ENCODE measurements at places on chromosomes 5 and 9.

- no peak for DNase-seq
Measured at GRCh38 chr9:135692410-135692809, 6.9 kb downstream of the SOHLH1 start.

DNA sequence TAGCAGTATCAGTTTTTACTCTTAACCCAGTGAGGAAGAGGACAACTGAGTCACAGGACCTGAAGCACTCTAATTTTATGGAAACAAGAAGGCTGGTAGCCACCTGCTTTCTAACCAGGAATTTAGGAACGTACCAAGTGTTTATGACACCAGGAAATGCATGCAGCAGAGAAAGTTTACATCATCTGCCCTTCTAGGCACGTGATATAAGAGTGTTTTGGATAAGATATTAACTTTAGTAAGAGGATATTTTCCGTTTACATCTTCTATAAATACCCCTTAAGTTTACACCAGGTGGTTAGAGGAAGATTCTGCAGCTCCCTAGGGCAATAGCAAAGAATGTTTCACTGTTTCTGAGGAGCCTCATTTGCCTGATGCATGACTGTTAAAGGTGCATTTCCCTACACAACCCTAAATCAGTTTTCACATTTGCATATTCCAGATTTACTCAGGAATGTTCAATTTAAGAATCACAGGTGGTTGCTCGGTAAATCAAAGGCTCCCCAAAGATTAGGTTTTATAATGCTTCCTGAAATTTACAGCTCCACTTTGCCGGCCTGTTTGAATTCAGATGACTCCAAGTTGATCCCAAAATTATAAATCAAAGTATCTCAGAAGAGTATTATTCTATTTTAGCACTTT, 1.8 kb downstream of the TSC1 start:
- DNase-seq = peak; percentile 71

DNA sequence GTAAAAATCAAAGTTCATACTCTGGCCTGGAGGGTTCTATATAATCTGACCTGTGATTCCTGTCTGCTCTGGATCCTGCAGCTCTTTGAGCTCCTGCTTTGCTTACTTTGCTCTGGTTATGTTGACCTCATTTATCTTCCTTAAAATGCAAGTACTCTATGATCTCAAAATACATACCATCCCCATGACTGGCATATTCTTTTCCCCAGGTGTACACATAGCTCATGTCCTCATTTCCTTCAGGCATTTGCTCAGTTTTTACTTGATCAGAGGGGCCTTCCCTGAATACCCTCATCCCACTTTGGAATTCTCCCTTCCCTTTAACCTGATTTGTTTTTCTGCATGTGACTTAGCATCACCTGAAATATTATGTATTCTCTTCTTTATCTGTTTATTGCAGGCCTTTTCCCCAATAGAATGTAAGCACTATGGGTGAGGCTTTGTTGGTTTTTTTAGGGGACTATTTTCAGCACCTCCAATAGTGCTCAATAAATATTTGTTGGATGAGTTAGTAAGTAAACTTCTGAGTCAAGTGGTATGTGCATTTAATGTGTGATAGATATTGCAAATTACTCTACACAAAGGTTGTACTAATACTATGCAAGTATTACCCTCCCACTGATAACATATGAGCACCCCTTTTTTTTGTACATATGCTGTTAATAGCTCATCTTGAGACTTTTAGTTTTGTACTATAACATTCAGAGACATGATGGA, 211.5 kb downstream of the NMUR2 start:
- DNase-seq = no peak

DNA sequence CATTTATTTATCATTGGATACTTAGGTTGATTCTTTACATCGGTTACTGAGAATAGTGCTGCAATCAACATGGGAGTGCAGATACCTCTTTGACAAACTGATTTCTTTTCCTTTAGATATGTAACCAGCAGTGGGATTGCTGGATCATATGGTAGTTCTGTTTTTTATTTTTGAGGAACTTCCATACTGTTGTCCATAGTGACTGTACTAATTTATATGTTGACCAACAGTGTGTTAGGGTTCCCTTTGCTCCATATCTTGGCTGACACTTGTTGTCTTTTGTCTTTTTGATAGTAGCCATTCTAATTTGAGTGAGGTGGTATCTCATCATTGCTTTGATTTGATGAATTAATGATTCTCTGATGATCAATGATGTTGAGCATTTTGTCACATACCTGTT, 137.3 kb upstream of the PITX1 start:
- DNase-seq = no peak

DNA sequence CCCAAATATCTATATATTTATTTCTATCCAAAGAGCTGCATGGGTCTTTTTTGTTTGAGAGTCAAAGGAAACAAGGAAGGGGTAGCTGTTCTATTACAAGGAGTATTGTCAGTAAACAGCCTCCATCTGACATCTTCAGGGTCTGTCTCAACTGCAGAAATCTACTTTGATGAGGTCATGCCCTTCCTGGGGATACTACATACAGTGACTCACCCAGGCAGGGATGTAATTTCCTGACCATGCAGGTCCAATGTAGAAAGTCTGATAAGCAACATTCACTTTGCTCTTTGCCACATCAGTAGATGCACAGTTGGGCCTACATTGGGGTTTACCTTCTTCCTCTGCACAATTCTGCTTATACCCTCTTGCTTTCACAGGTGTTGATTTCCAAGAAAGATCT, 165.5 kb downstream of the TLR4 start:
- DNase-seq = no peak

DNA sequence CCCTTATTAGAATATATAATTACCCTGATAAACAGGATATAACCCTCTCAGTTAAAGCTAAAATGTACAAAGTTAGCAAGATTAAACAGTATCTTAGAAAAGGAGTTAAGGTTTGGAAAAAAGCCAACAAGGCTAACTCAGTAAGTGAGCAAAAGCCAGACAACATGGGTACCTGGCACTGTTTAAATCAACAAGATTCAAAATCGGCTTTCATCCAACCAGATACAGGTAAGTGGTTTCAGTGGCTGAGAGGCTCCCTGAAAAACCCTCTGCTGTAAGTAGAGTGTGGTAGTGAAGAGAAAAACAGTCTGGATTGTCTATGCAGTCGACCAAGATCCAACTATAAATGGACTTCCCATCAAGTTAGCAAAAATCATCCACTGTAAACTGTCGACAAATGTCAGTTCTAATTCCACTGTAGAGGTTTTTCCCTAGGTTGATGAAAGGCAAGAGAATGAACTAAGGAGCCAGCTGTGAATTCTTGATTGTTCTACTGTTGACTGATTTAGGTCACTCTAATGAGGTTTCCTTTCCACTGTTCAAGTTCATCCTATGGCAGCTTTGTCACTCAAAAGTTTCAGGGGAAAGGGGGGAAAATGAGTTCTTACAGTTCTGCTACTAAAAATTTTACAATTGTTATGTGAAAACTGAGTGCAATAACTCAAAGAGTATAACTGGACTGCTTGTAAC, 27.3 kb downstream of the ETF1 start:
- DNase-seq = no peak

GRCh38 chr5:51832934-51833470, 449.8 kb downstream of the ISL1 start:
- no peak for DNase-seq

DNA sequence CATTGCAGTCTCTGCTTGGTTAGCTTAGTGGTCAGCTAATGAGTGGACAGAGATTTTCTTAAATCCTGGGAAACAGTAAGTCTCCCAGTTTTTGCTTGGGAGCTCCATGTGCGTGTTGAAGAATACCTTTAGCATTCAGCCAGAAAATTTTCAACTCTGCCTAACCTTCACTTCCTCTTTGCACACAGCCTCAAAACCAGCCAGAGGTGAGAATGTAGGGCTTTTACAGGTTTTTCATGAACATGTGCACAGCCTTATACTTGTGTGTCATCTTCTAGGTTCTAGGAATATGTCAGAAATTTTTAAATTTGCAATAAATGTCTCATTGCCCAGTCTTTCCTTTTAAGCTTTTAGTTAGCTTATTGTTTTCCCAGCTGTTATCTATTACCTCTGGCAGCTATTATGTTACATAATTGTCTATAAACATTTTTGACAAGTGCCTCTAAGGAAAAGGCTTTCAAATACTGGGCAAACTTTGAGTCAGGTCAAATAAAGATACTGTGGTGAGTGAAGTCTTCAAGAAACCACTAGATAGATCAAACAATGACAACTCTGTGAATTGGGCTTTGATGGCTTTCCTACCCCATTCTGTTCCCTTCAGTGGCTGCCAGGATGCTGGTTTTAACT, 12.7 kb downstream of the ADGRV1 start:
- DNase-seq = no peak
